ENCODE measurements at places on chromosomes 3 and 15.
A peak's percentile ranks its signal among the peaks of the same experiment; 100 is the strongest.

DNA sequence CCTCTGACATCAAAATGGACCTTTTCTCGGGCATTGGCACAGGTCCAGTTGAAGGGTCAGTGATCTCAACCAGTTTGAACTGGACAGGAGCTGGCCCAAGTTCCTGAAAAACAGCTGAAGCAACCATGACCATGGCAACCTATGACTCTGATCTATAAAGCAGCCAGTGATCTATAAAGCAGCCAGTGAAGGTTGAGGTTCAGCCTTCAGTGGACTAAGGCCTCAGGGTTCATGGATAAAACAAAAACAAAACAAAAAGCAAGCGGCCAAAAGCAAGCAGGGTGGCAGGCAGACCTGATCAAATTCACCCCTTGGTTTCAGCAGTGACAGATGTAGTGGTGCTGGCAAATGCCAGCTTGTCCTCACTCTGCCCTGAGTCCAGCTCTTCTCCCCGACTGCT is 10.0 kb upstream of the CHRNB4 start:
- no peak for DNase-seq

DNA sequence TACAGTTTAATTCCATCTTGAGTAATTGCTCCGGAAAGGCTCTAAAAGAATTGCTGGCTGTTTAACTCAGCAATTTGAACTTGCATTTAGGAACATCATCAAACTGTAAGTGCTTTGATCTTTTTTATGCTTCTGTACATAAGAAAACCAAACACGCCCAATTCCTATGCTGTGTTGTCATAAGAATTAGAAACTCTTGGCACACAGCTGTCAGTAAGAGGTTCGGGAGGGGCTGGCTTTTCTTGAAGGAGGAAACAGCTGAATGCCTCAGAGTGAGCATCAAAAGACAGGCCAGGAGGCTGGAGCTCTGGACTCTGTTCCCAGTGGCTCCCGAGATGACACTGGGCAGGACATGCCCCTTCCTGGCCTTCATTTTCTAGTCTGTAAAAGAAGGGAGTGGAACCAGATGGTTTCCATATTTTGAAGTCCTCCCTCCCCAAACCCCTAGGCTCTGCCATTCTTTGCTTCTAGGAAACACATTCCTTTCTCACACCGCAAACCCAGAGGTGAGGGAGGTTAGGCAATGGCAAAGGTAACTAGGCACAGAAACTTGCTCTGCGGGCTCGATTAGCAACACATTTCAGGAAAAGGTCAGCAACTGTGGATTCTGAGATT is 73.7 kb upstream of the DLG1 start:
- peak; percentile 57 for DNase-seq

- DNase-seq = no peak
Observed at GRCh38 chr3:108073764-108074431, 16.9 kb downstream of the CD47 start.

DNA sequence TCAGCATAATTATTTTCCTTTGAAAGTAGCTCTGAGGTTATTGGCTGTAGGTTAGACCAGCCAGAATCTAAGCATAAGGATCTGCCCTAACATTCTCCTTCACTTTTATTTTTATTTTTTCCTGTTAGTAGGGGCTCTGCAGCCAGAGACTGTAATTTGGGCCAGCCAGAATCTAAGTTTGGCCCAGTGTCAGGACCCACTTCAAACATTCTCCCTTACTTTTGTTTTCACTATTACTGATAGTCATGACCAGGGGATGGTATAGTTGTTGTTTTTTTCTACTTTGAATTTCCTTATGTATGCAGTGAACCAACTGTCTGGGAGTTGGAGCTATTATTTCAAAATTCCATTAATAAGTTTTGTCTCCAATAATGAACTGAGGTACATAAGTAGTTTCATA is 121.0 kb upstream of the MBNL1 start:
- no peak for DNase-seq

- no peak for DNase-seq
Observed at GRCh38 chr15:90837094-90837493, 31.3 kb upstream of the FURIN start.

- DNase-seq = no peak
Observed at GRCh38 chr3:9257092-9257491, 7.6 kb upstream of the SRGAP3 start.

GRCh38 chr3:32841867-32842470 is 24.2 kb downstream of the TRIM71 start:
- DNase-seq = no peak

- DNase-seq = no peak
Observed at GRCh38 chr15:71357321-71357732, 242.1 kb downstream of the THSD4 start.

- no peak for DNase-seq
Observed at GRCh38 chr3:42162462-42162861, 71.3 kb downstream of the TRAK1 start.

DNA sequence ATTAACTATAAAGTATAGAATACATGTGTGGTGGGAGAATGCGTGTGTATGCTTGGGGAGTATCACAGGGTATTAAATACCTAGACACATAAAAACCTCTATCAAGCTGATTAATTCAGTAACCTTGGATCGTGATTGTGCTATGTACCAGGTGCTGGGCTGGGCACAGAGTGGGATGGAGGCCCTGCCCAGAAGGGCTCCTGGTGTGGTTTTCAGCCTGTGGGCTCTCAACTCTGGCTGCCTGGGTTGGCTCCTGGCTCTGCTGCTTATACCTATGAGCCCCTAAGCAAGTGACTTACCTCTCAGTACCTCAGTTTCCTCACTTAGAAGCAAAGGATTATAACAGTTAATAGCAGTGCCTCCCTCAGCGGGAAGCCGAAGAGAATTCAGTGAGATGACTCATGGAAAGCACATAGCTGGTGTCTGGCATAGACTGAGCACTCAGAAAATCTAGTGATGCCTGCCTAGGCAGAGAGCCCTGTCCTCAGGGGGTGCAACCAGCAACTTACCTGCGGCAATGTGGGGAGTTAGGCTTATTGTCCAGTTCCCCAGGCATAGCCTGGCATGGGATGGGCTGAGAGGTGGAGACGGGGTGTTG is 90.6 kb upstream of the MYZAP start:
- no peak for DNase-seq

DNA sequence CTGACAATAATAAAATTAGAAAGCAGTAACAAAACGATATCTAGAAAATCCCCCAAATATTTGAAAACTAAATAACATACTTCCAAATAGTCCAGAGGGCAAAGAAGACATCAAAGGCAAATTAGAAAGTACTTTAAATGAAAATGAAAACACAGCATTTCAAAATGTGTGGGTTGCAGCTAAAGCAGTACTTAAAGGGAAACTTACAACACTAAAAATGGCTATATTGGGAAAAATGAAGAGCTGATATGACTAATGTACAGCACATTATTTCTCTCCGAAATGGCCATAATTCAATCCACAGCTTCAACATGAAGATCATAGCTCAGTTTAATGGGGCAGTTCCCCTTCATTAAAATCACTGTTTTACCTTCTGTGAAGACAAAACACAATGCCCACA is 71.9 kb downstream of the FBXL22 start:
- DNase-seq = no peak

DNA sequence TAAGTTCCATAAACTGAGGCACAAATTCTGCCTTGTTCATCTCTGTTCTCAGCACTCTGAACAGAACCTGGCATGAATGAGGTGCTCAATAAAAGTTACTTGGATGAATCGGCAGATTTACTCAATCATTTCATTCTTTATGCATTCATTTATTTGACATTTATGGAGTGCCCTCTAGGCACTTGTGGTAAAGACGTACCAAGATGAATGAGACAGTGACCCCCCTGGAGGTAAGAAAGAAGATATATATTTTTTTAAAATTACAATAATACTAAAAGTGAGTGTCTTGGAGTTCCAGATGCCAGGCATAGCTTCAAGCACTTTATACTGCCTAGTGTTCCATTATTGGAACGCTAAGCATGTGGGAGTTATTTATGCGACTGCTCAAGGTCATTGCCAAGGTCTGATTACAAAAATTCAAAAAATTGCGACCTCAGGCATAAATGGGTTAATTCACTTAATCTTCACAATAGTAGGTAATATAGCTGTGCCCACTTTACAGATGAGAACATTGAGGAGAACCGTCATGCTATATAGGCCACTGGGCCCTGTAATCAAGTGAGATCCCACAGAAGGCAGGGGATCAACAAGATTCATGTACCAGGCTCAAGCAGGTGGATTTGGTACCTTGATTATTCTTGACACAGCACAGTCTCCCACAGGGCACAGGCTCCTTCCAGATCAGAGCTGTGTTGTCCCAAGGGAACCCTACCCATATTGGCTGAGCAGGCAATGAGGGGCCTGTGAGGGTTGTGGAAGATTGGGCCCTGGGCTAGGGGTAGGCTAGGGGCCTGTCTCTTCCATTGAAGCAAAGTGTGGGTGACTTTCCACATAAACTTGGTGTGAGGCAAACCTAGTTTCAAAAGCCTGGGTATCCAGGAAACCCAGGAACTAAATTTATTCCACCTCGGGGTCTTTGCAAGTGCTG is 10.7 kb downstream of the XIRP1 start:
- no peak for DNase-seq

DNA sequence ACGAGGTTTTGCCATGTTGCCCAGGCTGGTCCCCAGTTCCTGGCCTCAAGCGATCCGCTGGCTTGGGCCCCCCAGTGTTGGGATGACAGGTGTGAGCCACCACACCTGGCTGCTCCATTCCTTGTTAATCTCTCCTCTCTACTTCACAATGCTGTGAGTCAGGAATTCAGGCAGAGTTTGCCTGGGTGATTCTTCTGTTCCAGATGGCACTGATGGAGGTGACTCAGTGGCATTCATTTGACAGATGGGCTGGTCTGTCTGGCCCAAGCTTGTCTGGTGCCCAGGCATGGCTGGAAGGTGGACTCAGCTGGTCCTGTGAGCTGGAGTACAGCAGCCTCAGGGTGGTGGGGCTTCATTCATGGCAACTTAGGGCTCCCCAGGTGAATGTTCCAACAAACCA is 43.2 kb downstream of the SLC6A20 start:
- DNase-seq = no peak

GRCh38 chr3:4398941-4399245 is 68.2 kb downstream of the SUMF1 start:
- peak; percentile 18 for DNase-seq

DNA sequence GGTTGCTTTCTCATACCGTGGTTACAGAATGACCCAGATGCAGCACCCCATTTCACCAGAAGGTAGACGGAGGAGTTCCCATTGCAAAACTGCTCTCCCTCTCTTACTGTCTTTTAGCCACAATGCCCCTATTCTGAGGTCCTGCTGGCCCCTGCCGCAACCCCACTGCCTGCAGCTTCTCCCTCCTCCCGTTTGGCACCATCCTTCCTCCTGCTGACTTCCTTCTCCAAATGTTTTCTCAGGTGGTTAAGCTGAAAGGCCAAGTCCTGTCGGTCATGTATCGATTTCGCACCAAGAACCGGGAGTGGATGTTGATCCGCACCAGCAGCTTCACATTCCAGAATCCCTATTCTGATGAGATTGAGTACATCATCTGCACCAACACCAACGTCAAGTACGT is 132.3 kb upstream of the ABHD17C start:
- DNase-seq = no peak

DNA sequence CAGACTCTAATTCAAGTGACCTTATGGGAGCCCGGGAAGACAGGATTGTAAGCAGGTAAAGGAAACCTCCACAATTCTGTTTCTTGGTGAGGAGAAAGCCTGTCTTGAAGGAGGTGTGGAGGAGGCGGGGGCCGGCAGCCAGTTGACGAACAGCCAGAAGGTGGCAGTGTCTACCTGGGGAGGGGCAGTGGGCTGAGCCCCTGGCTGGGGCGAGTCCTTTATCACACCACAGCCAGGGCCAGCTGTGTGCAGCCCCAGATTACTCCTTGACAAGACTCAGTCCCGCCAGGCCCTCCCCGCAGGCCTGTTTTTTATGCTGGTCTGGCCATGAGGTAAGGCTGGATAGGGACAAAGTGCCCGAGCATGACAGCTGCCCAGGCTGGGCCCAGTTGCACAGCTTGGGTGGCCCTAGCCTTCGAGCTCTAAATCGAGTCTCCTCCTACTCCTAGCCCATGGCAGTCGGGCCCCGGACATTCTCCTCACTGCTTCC is 40.9 kb upstream of the IDH2 start:
- DNase-seq = peak; percentile 34

- no peak for DNase-seq
Observed at GRCh38 chr3:132978464-132978863, 59.7 kb upstream of the TMEM108 start.

DNA sequence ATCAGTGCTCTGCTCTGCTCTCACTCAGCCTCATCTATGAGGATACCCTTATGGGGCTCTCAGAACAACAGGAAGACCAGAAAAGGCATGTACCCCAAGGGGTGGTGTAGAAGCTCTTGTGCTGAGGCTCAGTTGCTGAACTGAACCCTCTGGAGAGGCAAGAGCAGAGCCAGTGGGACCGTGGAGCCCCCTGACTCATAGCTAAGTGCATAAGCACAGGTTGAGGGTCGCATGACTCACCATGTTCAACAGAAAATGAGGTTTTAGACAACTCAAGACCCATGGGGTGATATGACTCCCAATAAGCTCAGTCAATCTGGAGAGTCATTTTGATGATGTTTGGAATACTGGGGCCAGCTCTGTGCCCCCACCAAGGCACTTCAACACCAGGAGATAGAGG is 37.3 kb downstream of the CRYGS start:
- no peak for DNase-seq

- DNase-seq = no peak
Observed at GRCh38 chr3:119643528-119643927, 16.9 kb downstream of the POPDC2 start.

GRCh38 chr3:62529230-62529629 is 155.9 kb upstream of the FEZF2 start:
- no peak for DNase-seq

GRCh38 chr3:30455840-30456239 is 150.6 kb upstream of the TGFBR2 start:
- no peak for DNase-seq

DNA sequence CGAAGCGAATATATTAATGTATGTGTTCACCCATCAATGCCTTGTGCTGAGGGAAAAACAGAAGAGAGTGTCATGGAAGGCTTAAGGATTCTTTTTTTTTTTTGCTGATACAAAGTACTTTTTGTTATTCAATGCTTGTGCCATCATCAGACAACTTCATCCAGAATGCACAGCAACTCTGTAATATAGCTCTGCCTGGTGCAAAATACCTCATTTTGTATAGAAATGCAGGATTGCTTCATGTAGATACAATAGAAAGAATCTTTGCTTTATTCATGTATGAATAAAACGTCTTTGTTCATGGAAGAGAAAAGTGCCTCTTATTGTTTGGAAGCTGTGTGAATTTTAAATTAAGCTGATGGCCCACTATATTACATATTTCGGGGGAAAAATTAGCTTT is 62.9 kb downstream of the SH3GL3 start:
- DNase-seq = no peak

GRCh38 chr15:57388464-57388863 is 12.2 kb downstream of the CGNL1 start:
- DNase-seq = no peak

- DNase-seq = no peak
Observed at GRCh38 chr3:195178124-195178910, 92.6 kb downstream of the XXYLT1 start.
